ENCODE measurements at places on chromosomes 2 and 18.

- DNase-seq: no peak
These were observed 9.2 kb downstream of the BOK start for GRCh38 chr2:241567776-241568175.

DNA sequence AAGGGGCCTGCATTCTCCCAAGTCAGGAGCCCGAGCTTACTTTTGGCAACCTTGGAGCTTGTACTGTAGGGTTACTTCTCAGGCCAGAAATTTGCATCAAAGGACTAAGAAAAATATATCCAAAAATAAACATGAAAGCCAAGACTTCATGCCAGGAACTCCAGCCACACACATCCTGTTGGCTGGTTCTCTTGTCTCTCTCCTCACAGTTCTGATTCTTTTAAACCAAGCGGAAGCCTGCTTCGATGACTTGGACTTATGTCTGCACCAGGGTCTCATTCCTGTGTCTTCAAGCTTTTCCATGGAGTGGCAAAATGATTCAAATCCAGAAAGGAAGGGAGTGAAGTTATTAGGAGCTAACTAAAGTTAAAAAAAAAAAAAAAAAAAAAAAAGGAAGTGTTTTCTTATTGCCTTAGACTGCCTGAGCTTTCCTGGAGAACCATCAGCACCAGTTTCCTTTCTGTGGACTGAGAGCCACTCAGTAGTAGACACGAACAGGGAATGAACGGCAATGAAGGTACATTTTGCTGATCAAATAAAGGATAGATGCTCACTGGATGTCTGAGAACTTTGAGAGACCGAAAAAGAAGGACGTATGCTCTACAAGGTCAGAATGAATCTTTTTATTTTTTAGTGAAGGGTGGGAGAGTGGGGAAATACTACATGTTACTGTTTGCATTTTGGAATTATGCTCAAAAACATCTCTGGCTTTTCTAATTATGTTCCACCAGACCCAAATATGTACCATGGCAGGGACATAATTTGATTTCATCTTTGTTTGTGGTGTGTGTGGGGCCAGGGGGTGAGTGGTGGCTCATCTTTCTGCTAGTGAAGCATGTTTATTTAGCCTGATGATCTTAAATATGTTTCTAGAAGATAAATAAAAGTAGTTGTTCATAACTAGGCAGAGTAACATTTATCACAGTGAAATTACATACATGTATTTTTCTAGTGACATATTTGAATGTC is 86.0 kb downstream of the RAPGEF4 start:
- DNase-seq: no peak

DNA sequence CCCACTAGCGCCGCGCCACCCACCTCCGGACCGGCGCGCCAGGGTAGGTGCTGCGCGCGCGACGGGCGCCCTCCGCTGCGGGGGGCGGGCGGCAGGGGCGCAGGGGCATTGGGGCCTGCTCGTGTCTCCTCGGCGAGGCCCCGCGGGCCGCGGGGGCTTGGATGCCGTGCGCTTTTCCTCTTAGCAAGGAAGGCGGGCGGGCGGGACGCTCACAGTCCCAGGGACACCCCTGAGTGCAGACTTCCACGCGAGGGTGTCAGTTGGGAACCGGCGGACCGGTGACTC is 748 bp downstream of the TWIST2 start:
- no peak for DNase-seq

- DNase-seq: no peak
These were observed 217.2 kb downstream of the TNS1 start for GRCh38 chr2:217785544-217786045.

DNA sequence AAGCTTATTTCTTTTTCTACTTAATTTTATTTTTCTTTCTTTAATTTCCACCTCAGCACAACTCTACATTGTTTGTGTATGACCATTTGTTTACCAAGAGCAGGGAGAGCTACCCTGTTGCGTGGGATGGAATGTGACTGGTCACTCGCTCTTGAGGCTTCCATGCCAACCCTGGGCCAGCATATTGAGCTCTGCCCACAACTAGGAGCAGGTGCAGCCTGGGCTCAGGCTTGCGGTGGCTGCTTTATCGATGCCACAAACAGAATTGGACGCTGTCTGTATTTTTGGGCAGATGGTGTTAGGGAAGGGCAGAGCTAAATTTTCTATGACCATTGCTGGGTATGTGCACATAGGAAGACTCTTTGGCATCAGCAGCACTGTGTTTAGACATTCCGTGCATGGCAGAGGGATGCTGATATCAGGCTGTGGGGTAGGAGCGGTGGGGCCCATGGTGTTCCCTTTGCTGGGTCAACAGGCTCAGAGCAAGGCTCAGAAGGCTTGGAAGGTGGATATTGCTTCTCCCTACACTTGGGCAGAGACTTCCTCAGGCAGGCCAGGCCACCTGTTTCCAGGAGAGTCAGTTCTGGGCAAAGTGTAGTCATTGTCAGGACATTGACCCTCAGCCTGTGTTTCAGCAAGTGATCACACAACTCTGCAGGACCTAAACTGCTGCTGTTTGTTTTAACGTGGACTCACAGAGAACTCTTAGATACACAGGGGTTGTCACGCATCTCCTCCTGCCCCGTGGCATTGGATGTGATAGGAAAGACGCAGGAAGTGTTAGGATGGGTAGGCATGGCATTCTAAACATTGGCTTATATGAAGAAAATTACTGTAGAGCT is 40.2 kb downstream of the TMEM182 start:
- DNase-seq: no peak

- no peak for DNase-seq
These were observed 56.6 kb downstream of the RALBP1 start for GRCh38 chr18:9531791-9532410.

DNA sequence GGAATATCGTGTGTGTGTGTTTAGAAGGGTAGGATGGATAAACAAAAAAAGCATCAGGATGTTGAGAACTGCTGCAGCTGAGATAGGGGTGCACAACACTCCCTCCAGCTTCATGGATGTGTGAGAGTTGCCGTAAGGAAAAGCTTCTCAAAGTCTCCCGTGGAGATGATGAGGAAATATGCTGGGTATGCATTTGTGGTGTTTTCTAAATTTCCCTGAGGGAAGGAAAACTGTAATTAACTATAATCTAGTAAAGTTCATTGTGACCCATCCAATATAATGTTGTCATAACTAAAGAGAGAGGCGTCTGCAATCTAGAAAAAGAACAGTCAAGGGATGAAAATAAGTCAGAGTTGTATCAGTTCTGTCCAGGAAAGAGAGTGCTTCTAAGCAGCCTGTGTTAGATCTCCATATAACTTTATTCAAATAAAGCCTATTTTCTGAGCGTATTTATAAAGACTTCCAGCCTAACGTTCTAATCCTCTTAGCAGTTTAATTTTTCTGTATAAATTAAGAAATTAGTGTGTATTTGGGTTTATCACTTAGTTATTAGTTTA is 7.3 kb upstream of the LMAN2L start:
- no peak for DNase-seq

- no peak for DNase-seq
These were observed 90.5 kb downstream of the NXPH2 start for GRCh38 chr2:138689705-138690104.

DNA sequence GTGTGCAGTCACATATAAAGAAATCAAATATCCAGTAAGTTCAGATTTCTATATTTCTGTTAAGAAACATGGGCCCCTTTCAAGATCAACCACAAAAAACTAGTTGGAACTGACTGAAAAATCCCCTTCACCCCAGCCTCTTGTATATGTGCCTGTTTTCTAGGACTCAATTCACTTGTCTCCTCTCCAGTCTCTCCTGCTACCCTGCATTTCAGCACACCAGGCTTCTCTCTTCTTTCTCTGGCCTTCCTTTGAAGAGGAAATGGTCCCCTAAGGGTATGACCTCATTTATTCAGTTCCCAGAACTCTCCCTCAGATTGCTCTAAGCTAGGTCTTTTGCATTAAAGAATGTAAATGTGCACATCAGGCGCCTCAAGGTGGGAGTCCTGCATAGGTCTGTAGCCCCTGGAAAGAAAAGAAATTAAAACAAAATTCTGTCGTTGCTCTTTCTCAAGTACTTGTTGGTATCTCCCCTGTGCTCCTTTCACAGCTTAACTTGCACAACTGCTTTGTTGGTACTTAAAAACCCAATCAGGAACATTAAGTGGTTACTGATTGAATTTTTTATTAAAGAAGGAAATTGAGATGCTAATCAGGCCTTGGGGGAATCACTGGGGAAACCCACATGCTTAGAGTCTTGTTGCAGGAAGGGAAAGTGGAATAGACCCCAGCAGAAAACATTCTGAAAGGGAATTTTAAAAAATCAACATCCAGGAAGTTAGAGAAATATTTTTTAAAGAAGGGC is 278.4 kb downstream of the AGPS start:
- no peak for DNase-seq

- DNase-seq: no peak
These were observed 23.6 kb downstream of the PARD6G start for GRCh38 chr18:80223581-80224148.

DNA sequence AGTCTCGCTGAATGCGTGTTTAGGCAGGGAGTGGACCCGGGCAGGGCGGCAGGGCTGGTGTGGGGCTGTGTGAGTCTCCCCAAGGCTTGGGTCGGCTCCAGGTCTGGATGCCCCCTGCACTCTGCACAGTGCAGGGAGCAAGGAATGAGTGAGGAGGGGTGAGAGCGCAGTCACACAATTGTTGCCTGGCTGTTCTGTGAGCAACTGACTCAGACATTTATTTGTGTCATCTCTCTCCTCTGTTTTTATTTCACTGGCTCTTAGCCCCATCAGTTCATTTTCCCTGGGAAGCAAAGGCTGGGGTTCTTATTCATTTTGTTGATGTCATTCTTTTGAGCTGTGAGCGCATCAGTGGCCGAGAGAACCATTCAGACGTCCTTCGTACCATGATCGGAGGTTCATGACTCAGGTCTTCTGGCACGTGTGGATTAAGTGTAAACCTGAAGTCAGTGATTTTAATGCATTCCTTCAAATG is 61.1 kb downstream of the GATA6 start:
- DNase-seq: no peak

- no peak for DNase-seq
These were observed 23.9 kb downstream of the SP5 start for GRCh38 chr2:170739048-170739447.

DNA sequence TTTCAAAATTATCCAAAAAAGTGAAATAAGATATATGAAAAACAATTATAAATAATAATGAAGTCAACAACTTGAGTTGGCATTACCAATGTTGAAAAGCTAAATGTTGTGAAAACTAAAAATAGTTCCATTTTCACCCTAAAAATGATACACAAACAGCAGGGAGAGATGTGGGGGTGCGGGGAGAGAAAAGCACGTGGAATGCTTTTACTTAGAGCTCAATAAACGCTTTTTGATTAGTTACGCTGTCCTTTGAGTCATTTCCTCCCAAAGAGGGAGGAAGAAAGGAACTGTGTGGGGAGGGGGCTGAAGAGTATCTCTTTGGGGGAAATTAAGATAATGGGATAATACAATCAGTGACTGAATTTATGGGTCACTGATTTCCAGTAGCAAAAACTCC is 29.2 kb downstream of the ZNF521 start:
- DNase-seq: no peak

- DNase-seq: no peak
These were observed 40.5 kb downstream of the ANTXR1 start for GRCh38 chr2:69053416-69053965.
